Fibroblast of lung (primary cell): ENCODE measurements at places on chromosomes 13 and 19.

GRCh38 chr13:111947876-111948275, 119.1 kb upstream of the SOX1 start:
- DNase-seq = no peak

- no peak for DNase-seq
Measured at GRCh38 chr19:39557811-39558623, 18.1 kb upstream of the EID2 start.

DNA sequence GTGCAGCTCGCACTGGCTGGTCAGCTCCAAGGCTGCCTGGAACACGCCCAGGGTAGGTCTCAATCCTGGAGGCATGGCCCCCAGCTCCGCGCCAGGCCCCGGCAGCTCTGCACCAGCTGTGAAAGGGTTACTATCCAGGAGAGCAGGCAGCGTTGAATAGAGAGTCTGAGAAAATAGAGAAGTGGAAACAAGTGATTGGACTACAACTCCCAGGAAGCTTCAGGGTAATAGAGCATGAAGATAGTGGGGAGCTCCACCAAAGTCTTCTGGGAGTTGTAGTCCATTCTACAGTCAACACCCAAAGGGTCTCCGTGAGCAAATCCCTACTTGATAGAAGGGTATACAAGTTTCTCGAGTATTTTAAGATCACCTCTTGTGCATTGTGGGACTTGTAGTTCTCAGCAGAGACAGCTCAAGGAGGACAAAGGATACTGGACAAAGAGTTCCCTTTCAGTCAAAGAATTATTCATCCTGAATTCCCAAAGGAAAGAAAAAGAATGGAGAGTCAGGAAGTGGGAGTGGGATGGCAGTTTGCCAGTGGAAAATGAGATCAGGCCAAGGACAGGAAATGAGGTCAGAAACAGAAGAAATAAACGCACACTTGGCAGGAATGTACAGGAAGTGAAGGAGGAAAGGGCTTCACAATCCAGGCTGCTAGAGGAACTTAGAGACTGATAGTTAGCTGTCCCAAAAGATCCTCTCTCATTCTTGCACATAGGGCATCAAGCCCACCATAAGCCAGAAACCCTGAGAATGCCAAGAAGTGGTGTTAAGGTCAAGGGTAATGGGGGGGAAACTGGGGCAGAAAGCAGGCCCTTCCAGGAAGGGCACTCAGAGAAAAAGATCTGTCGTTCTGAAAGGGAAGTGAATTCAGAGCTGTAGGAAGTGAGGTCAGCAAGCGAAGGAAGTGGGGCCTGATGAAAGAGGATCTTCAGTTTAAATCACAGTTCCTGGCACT, 5.5 kb upstream of the MAMSTR start:
- DNase-seq = peak; percentile 81

DNA sequence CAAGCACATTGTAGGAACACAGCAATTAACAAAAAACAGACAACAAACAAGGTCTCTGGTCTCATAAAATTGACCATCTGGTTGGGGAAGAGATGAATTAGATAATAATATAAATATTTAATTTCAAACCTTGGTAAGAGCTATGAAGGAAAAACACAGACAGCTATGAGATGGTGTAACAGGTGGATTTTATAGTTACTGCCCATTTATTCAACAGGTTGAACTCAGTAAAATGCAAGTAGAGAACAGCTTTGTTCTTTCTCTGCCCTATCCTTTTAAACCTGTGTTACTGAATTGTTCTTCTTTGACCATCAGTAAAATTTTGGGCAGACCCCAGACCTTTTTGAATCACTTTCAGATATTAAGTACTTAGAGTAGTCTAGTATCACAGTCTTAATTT, 77.6 kb upstream of the FAM216B start:
- DNase-seq = no peak

DNA sequence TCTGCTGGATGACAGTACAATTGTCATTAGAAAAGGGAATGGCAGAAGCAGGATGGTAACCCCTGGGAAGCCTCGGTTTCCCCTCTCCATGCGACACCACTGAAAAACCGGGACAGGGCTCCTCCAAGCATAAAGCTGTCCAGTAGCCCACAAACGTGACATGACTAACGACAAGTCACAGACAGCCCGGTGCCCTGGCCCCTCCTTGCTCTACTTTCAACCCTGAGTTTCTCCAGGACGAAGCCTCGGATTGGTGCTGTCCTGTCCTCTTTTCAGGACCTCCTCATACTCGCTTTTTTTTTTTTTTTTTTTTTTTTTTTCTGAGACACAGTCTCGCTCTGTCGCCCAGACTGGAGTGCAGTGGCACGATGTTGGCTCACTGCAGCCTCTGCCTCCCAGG, 16.3 kb downstream of the DPP9 start:
- DNase-seq = no peak

DNA sequence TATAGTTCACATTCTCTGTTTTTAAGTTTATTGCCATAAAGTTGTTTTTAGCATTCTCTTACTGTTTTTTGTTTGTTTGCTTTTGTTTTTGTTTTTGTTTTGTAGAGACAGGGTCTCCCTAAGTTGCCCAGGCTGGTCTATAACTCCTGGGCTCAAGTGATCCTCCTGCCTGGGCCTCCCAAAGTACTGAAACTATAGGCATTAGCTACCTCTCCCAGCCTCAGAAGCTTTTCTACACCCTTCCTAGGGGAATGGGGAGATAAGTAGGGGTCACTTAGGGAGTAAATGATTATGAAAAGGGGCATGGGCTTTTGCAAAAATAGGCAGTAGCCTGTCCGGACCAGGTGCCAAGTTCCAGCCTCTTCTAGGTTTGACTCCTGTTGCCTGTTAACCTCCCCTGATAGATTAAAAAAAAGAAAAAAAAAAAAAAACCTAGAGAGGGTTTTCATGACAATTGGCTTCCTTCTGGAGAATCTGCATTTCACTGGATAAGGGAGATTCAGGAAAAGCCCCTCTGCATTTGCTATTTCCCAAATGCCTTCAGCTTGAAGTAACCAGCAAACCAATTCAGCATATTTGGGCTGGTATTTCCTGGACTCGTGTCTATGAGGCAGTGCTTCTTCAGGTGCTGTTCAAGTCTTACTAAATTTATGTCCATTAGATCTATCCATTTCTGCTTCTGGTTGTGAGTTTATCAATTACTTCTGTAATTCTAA, 216.8 kb downstream of the TM9SF2 start:
- DNase-seq = no peak

DNA sequence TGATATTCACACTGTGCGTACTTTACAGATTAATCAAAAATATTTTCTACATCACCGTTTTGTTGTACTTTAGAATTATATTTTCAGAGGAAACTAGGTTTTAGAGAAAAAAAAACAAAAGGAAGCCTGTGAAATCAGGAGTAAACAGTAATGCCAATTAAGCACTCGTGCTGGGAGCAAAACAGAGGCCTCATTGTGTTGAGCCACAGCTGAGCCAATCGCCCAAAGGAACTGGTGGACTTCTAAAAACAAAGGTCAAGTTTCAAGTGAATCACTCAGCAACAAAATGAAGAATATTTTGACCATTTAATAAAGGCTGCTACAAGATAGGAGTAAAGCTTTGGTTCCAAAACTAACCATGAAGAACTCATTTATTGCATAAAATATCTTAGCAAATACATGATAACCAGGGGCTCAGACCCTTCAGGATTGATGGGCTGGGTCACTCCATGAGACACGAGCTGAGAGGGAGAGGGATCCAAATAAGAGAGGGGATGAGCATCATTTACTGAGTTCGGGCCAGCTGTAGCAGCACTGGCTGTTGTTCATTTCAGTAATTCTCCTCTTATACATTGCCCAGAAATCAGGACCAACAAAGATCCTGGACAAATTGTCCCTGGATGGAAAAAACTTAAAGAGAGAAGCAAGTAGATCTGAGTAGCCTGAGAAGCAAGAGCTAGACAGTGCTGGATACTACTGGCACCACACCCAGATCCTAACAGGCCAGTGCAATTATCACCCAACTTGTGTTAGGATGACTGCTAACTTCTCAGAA, 8.3 kb upstream of the NALCN start:
- DNase-seq = peak; percentile 31

- DNase-seq = no peak
Measured at GRCh38 chr13:63954683-63955082, 2539.0 kb upstream of the PCDH20 start.

DNA sequence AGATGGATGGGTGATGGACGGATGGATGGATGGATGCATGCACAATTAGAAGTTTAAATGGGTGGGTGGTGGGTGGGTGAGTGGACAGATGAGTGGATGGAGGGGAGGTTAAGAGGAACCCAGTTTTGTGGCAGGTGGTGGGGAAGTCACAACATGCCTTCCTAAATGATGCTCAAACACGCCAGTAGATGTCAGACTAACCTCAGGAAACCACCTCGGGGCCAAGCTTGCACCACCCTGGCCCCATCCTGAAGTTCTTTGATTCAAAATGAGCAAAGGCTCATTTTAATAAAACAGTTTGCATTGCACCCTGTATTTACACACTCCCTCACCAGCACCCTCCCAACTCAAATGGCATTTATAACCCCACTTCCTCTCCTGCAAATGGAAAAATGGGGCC, 91.4 kb upstream of the CACNA1A start:
- DNase-seq = peak; percentile 77

- DNase-seq = no peak
Measured at GRCh38 chr19:2743099-2743498, 3.3 kb upstream of the SLC39A3 start.

GRCh38 chr19:50546527-50547221, 21.6 kb downstream of the LRRC4B start:
- no peak for DNase-seq

DNA sequence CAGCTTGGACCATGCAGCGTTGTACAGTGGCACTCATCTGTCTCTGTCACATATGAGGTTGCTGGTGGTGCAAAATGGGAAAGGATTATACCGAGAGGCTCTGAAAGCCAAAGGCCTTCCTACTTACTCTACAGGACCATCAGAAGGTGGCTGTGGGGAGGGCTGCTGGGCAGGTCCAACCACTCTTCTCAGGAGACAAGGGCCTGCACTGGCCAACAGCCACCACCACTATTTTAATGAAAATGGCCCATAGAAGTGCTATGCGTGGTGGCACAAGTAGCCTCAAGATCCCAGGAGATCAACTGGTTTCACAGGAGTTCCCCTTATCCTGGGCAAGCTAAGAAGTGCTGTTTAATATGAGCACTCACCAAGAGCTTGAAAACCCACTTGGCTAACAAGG, 52.3 kb downstream of the MRPL57 start:
- no peak for DNase-seq

DNA sequence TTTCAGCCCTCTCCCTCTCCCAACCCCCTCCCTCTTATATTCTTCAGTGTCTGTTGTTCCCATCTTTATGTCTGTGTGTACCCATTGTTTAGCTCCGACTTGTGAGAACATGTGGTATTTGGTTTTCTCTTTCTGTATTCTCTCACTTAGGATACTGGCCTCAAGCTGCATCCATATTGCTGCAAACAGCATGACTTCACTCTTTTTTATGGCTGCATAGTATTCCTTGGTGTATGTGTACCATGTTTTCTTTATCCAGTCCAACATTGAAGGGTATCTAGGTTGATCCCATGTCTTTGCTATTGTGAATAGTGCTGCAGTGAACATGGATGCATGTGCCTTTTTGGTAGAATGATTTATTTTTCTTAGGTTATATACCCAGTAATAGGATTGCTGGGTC, 17.8 kb downstream of the NHLRC3 start:
- no peak for DNase-seq

DNA sequence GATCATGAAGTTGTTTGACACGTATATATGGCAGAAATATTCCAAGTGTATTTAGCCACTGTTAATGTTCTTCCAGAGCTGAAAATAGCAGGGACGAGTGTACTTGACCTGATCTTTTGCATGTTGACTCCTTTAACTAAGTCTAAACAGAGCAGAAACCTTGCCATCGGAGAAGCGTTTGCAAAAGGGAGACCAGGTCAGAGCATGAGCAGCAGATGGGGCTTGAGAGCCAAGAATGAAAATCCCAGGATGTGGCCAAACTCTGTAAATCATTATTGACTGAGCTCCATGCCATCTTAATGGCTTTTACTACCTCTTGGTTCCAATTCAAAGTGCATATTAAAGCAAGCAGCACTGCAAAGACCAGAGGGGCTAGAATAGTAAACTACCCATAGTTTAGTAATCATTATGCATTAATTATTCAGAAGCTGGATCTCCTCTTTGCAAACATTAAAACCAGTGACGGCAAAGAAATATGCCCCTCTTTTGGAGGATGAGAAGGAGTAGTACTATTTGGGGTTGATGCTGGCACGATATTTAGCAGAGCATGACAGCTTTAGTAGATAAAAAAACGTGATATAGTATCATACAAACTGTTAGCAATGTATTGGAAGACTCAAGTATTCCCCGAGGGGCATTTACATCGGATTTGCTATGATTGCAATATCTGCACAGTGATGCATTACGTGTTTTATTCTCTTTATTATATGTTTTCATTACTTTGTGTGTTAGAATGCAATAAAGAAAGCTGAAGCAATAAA, 55.7 kb downstream of the FAM216B start:
- peak; percentile 18 for DNase-seq

- no peak for DNase-seq
Measured at GRCh38 chr19:5774921-5775320, 9.6 kb downstream of the PRR22 start.

DNA sequence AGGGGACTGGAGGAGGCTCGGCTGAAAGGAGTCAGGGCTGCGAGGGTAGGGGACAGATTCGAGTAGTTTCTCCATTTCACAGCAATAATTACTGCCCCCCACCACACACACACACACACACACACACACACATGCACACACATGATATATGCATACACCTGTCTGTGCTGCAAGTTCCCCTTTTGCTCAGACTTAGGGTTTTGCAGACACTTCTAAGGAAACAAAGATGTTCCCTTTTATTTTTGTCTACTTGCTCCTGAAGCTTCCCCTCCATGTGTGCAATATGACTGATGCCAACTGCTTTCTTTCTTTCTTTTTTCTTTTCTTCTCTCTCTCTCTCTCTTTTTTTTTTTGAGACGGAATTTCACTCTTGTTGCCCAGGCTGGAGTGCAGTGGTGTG, 13.4 kb downstream of the MBD3L2B start:
- DNase-seq = no peak

GRCh38 chr19:6022570-6023064, 44.7 kb upstream of the RANBP3 start:
- DNase-seq = no peak

GRCh38 chr13:98523455-98524102, 53.3 kb downstream of the STK24 start:
- DNase-seq = no peak

- no peak for DNase-seq
Measured at GRCh38 chr19:46691104-46691503, 25.8 kb downstream of the PRKD2 start.

GRCh38 chr19:13888281-13888680, 11.3 kb downstream of the NANOS3 start:
- DNase-seq = no peak
